ENCODE measurements at places on chromosomes 4 and X.

DNA sequence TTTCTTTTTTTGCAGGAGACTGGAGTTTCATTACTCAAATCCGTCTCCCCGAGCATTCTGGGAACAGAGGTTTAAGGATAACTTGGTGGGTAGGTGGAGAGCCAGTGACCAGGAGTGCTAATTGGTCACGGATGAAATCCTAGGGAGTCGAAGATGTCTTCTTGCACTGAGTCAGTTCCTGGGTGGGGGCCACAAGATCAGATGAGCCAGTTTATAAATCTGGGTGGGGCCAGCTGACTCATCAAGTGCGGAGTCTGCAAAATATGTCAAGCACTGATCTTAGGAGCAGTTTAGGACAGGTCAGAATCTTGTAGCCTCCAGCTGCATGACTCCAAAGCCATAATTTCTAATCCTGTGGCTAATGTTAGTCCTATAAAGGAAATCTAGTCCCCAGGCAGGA lies 741.3 kb downstream of the PCDH7 start:
- DNase-seq: no peak

- DNase-seq: no peak
Measured at GRCh38 chrX:137930533-137930932, 364.6 kb downstream of the ZIC3 start.

GRCh38 chr4:17664755-17665154 lies 50.3 kb downstream of the MED28 start:
- DNase-seq: no peak

- no peak for DNase-seq
Measured at GRCh38 chr4:56684320-56685050, 3.4 kb upstream of the HOPX start.

- DNase-seq: peak; percentile 60
Measured at GRCh38 chrX:65985922-65986588, 53.8 kb downstream of the VSIG4 start.

- peak; percentile 33 for DNase-seq
Measured at GRCh38 chr4:5955201-5955821, 62.4 kb upstream of the CRMP1 start.

Data from iPS-NIHi11 (cell line).